Epithelial cell of proximal tubule (primary cell): ENCODE measurements at places on chromosomes 7 and 10.

DNA sequence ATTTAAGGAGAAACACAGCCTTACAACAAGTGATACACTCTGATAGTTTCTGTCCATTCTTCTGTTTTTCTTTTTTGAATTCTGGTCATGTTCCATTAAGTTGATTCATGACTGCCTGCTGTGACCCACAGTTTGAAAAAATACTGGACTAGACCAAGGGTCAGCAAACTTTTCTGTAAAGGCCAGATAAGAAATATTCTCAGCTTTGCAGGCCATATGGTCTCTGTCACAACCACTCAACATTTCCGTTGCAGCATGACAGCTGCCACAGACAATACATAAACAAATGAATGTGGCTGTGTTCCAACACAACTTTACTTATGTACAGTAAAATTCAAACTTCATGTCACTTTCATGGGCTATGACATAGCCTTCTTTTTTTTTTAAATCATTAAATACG, 156.7 kb downstream of the PLXNA4 start:
- no peak for DNase-seq

GRCh38 chr7:130009848-130010688, 41.1 kb downstream of the ZC3HC1 start:
- DNase-seq: peak; percentile 91

GRCh38 chr7:87375662-87376435, 30.4 kb downstream of the CROT start:
- no peak for DNase-seq

DNA sequence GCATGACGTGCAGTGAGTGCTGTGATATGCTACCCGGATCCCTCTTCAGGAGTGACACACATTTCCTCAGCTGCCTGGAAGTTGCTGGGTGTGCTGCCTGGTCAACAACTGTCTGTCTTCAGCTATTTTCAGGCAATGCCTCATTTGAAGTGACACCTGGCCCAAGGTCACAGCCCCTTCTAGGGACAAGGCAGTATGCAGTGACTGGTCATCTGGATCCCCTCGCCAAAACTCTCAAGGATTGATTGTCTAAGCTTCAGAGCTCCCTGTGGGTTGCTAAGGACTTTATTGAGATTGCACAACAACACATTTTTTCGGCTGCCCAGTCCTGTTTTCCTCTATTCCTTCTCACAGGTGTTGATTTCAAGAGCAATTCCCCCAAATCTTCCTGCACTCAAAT, 108.8 kb downstream of the GNAI1 start:
- no peak for DNase-seq

- DNase-seq: no peak
Observed at GRCh38 chr10:117928281-117928680, 118.5 kb downstream of the RAB11FIP2 start.

GRCh38 chr7:158237672-158238335, 349.8 kb downstream of the PTPRN2 start:
- DNase-seq: no peak

- peak; percentile 96 for DNase-seq
Observed at GRCh38 chr7:105277341-105277740, 111.4 kb downstream of the SRPK2 start.

DNA sequence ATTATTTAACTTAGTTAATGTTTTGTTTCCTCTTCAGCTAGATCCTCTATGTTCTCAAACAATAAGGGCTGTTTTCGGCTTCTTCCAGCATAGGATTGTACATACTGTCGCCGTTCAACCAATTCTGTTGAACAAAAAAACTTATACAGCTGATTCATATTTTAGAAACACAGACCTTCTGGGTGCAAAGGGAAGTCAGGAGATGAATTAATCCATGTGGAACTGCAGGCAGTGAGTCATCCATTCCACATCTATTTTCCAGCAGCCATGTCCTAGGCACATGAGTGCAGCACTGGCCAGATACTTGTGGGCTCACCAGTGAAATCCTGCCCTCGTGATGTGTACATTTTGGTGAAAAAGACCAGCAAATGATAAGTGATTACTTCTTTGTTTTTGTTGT, 163.2 kb downstream of the JAZF1 start:
- peak; percentile 38 for DNase-seq

GRCh38 chr7:71544816-71545215, 412.9 kb downstream of the GALNT17 start:
- DNase-seq: no peak

GRCh38 chr7:152602962-152603361, 73.0 kb downstream of the XRCC2 start:
- no peak for DNase-seq

DNA sequence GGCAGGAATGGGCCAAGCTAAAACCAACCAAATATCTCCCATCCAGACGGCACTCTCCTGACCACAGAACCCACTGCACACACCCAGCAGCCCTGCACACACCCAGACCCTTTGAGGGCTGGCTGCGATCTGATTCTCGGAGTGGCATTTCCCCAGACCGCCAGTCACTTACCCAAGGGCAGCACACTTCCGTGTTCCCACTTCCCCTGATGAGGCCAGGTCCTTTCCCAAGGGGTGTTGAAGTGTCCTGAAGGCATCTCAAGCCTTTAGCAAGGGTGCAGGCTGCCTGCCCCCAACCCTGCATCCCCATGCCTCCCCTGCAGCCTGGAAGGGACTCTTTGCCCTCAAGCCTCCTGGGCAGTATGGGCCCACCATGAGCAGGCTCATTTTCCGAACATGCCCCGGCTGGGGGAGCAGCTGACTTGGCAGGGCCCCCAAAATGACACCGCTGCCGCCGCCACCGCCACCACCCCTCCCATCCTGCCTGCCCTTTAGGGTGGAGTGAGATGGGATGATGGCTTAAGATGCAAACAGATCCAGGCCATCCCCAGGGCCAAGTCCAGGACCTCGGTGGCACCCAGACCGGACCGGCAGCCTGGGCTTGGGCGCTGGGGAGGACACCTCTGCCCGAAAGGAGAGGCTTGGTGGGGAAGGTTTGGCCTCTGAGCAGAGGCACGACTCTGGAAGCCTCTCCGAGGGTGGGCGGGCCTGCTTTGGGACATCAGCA, 159.8 kb downstream of the NRF1 start:
- no peak for DNase-seq

- DNase-seq: peak; percentile 100
Observed at GRCh38 chr7:108246227-108246837, 116.2 kb upstream of the LAMB4 start.

DNA sequence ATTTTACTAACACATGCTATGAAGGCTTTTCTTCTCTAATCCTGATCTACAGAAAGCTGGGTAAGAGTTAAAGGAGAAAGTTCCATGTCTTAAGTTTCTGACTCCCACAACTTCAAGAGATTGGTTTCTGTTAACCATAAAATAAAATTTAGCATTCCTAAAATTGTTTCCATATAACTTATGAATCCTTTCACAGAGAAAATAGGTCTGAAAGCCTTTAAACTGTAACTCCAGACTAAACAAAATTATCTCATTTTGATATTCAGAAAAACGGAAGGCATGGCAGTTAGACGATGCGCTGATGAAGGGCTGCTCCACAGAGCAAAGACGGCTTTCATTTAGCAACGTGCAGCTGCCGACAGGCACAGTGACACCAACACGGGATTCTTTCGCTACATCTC, 133.3 kb downstream of the SLC25A13 start:
- DNase-seq: no peak

DNA sequence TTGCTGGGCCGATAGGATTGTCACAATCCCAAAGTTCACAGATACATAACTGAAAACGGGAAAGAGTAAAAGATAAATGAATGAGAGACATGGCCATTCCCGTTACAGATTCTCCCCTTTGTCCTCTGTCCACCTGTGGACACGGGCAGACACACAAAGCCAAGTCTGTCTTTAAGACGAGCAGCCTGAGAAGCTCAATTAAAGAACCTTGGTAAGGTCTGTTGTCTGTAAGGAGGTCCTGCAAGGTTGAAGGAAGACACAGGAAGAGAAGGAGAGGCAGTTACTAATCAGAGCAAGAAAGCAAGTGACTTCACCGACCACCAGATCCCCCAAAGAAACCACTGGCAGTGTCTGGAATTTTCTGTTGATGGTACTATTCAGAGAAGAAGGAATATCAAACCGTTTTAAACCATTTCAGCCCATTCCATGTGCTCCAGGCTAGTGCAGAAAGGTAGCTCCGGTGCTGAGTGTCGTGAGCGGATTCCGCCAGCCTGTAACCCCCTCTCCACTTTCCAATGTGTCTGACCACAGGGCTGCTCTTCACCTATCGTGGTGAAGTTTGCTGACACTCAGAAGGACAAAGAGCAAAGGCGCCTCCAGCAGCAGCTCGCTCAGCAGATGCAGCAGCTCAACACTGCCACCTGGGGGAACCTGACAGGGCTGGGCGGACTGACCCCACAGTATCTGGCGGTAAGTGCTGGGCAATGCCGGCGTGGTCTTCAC, 252.6 kb downstream of the CELF2 start:
- peak; percentile 7 for DNase-seq

DNA sequence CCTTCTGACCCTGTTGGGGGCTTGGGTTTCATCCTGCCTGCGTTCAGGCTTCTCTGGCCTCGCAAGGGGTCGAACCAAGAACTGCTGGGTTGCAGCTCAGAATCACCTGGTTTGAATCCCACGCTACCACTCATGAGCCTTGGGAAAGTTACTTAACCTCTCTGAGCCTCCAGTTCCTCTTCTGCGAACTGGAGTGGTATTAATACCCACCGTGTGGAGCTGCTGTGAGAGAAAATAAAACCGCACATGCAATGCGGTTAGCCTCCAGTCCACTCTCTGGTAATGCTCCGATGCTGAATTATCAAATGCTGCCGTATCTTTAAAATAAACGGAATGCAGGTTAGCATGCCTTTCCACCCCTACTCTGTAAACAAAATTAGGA, 171.9 kb downstream of the ARHGAP12 start:
- DNase-seq: no peak

DNA sequence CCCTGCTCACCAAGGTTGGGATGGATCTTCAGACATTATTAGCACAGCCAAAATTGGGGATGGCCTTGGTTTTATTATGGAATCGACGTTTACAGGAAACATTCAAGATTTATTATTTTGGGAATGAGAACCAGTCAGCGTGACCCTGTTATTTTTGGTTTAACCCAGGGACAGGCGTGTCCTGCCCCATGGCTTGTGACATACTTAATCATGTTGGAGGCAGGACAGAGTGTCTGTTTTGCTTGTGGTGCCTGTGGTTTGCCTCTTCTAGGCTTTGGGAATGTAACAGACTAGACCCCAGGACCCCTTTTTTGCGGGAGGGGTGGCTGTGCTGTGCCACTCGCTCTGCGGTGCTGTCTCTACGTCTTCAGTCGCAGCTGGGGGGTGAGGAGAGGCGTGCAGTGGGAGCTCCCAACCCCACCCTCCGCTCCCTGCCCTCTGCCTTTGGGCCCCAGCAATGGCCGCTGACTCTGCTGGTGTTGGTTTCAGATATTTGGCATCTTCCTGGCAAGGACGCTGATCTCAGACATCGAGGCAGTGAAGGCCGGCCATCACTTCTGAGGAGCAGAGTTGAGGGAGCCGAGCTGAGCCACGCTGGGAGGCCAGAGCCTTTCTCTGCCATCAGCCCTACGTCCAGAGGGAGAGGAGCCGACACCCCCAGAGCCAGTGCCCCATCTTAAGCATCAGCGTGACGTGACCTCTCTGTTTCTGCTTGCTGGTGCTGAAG, 20.1 kb upstream of the SH2D4B start:
- no peak for DNase-seq

DNA sequence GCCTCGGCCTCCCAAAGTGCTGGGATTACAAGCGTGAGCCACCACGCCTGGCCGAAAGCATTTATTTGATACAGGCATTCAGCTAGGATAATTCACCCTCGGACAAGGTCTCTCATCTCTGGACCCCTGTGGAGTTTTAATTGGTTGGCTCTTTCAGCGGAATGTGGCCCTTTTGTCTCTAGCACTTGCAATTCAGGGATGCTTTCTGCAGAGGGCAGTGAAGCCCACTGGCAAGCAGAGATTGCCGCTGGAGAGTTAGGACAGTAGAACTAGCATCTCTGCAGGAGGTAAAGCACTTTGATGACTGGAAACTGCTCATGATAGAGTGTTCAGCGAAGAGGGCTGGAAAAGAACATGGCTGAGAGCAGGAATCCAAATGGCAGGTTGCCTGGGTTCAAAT, 62.0 kb downstream of the SUFU start:
- no peak for DNase-seq

GRCh38 chr7:130669085-130669700, 645 bp upstream of the COPG2 start:
- DNase-seq: no peak

- DNase-seq: no peak
Observed at GRCh38 chr10:102024799-102025198, 31.2 kb downstream of the ARMH3 start.

GRCh38 chr10:33643042-33643441, 308.6 kb upstream of the NRP1 start:
- DNase-seq: peak; percentile 32

DNA sequence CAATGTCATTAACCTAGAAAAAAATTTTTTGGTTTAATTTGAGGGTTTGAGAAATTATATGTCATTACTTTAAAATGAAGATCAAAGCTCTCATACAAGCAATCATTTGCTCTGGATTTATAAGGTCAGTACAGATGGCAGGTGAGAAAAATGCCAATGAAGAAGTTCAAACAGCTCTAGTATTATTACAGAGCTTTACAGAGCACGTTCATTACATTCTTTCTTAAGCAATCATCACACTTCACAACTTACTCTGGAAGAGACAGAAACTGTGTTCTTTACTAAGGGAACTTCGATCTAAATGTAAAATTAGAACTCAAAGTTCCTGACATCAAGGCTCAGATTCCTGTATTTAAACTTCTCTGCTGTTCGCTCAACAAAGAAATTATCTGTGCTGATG, 153.4 kb downstream of the ATE1 start:
- DNase-seq: no peak

DNA sequence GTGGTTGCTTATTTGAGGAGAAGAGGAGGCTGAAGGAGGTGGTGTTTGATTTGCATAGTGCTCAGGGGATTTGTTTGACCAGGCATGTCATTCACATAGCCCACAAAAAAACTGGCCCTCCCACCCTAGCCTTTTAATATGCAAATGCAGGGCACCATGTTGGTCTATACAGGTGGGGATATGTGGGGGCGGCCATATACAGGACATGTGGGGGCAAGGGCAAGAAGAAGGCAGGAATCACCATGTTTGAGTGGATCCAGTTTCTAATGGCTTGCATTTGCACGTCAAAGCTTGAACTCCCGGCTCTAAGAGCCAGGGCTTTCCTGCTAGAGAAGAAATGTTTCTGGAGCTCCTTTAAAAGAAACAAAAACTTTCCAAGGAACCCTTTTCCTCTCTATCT, 541.0 kb downstream of the ZWINT start:
- no peak for DNase-seq

- DNase-seq: no peak
Observed at GRCh38 chr7:30727061-30727945, 24.6 kb upstream of the INMT start.

DNA sequence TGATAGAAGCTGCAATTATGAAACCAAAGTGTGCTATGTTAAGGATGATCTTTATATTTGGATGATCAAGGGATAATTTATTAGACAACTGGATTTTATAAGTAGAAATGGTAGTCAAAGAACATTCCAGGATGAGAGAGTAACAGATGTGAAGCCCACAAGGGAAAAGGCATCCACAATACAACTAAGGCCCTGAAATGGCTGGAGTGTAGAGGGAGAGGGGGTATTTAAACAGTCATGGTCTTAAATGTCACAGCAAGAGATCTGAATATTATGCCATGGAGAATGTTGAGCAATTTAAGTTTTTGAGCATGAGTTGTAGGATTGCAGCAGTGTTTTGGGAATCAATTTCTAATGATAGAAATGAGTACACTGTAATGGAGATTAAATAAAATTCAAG, 282.3 kb upstream of the DKK1 start:
- no peak for DNase-seq
